ENCODE measurements at places on chromosomes 6 and 20. TPM values are rescaled to one million over a fixed set of nuclear protein-coding genes. Genes with fewer than 3 reads are reported as not detected.
A peak's percentile ranks its signal among the peaks of the same experiment; 100 is the strongest.

- no peak for DNase-seq
Observed at GRCh38 chr6:105164418-105164817, 15.4 kb downstream of the POPDC3 start.

- DNase-seq = no peak
Observed at GRCh38 chr20:37225146-37225545, 36.5 kb downstream of the GHRH start.

GRCh38 chr6:107641071-107641470 is 151.2 kb downstream of the SOBP start:
- DNase-seq = no peak

BTNL2 gene
- total RNA-seq = not detected

ZBTB12 gene
- 60.8 TPM for total RNA-seq

MYBL2 gene
- 124 TPM for total RNA-seq

GRCh38 chr6:19337101-19337500 is 500.1 kb upstream of the ID4 start:
- DNase-seq = no peak

MATN4 gene
- not detected for total RNA-seq

- DNase-seq = no peak
Observed at GRCh38 chr6:157392927-157393668, 12.1 kb downstream of the ZDHHC14 start.

HCK gene
- not detected for total RNA-seq

DNA sequence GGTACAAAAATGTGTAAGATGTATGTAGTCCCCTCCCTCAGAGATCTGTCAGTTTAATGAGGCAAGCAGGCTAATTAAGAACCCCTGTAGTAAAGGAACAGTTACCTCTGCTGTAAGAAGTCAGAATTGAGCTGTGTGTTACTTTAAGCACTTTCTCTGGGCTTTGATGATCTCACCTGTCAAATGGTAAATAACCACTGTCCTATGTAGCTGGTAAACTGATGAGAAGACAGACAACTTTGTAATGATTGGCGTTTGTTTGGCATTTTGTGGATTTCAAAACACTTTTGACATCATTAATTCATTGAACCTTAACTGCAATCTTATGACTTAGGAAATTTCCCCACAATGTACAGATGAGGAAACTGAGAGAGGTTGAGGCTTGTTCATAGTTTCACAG is 55.7 kb downstream of the RALY start:
- DNase-seq = no peak

GRCh38 chr6:34527751-34528670 is 28.1 kb downstream of the SPDEF start:
- DNase-seq = no peak

DNA sequence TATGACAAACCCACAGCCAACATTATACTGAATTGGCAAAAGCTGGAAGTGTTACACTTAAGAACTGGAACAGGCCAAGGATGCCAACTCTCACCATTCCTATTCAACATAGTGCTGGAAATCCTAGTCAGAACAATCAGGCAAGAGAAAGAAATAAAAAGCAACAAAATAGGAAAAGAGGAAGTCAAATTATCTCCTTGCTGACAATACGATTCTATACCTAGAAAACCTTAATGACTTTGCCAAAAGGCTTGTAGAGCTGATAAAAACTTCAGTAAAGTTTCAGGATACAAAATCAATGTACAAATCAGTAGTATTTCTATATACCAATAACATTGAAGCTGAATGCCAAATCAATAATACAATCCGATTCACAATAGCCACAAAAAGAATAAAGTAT is 32.4 kb downstream of the OR5V1 start:
- no peak for DNase-seq

DNA sequence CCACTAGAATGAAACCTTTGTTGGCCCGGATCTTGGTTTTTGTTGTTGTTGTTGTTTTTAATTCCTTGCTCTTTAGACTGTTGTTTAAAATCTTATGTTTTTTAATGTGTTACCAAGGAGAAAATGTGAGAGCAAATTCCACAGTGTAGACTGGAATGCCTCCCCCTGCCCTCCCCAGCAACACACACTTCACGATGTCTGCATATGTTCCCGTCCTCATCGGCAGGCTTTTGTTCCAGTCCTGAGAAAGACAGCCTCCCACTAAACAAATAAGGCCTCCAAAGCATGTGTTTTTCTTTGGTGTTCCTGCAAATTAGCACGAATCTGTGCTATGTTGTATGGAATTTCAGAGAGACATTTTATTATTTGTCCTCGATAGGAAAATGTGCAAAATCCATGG is 263.3 kb upstream of the QKI start:
- no peak for DNase-seq

DNA sequence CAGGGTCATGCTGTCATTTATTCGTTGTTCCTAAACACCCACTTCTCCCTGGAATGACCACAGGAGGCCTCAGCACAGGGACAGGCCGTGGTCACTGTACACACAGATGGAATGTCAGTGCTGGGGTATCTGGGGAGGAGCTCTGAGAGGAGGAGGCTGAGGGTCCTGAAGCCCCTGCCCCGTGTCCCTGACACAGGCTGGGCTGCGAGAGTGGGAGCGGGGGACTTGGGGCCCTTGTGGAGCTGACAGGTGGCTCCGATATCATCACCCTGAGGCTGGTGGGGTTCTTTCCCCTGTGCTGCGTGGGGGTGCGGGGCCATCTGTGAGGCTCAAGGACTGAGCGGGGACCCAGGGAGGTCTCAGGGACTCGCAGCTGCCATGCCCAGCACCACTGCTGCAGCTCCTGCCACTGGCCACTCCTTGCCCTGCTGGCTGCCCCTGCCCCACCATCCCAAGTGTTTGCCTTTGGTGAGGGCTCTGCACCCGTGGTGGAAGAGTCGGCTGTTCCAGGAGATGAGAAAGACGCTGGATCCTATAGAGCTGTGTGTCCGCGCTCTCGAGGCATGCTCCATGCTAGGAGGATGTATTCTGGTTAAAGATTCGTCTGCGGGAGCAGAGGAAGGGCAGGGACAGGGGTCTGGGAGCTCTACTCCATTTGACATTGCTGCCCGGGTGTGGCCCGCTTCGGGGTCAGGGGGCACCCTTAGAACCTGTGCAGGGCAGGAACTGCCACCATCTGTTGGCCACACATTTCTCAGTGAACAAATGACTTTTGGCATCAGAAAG is 18.9 kb downstream of the NPEPL1 start:
- DNase-seq = no peak

GRCh38 chr6:147441751-147442150 is 66.7 kb upstream of the SAMD5 start:
- DNase-seq = no peak

C6orf163 gene
- 4.5 TPM for total RNA-seq

ADTRP gene
- not detected for total RNA-seq

- no peak for DNase-seq
Observed at GRCh38 chr20:46206025-46206424, 87.9 kb downstream of the CD40 start.

GRCh38 chr6:9540534-9541126 is 874.2 kb downstream of the TFAP2A start:
- DNase-seq = peak; percentile 5

IRF4 gene
- not detected for total RNA-seq

GRCh38 chr20:12371990-12372389 is 454.3 kb downstream of the BTBD3 start:
- no peak for DNase-seq

PKIB gene
- total RNA-seq = 86.4 TPM

- no peak for DNase-seq
Observed at GRCh38 chr20:24816907-24817306, 132.2 kb upstream of the CST7 start.

- DNase-seq = no peak
Observed at GRCh38 chr20:36105711-36106226, 48.8 kb upstream of the EPB41L1 start.

OLIG3 gene
- total RNA-seq = 0.14 TPM

DNA sequence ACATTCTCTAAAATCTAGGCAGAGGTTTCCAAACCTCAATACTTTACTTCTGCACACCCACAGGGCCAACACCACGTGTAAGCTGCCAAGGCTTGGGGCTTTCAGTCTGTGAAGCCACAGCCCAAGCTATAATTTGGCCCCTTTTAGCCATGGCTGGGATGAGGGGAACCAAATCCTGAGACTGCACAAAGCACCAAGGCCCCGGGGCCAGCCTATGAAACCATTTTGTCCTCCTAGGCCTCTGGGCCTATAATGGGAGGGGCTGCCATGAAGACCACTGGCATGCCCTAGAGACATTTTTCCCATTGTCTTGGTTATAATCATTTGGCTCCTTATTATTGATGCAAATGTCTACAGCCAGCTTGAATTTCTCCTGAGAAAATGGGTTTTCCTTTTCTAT is 513.0 kb upstream of the ADGRB3 start:
- DNase-seq = no peak

HIVEP2 gene
- total RNA-seq = 3.5 TPM

- DNase-seq = no peak
Observed at GRCh38 chr20:18728870-18729224, 84.7 kb upstream of the SCP2D1 start.

- no peak for DNase-seq
Observed at GRCh38 chr6:74891349-74891831, 314.5 kb downstream of the COL12A1 start.

DNA sequence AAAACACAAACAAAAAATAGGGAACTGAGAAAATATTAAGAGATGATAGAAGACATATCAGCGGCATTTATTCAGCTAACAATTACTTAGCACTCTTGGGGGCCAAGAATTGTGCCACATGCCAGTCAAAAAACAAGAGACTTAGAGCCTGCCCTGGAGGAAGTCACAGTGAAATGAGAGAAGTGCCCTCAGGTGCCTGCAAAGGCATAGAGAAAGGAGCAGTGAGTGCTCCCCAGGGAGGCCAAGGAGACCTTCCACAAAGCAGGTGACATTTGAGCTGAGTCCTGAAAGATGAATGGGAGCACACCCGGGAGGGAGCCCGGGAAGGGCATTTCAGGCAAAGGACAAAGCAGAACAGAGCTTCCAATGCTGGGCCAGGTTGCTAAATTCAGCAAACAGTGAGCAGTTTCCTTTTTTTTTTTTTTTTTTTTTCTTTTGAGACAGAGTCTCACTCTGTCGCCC is 184.7 kb upstream of the JARID2 start:
- no peak for DNase-seq

Measured in neural crest cell (in vitro differentiated cells).